ENCODE measurements at places on chromosomes 2 and 18.

GRCh38 chr2:30237239-30237965 is 6.1 kb downstream of the LBH start:
- DNase-seq = no peak

GRCh38 chr18:67300498-67300897 is 216.0 kb downstream of the DSEL start:
- no peak for DNase-seq

DNA sequence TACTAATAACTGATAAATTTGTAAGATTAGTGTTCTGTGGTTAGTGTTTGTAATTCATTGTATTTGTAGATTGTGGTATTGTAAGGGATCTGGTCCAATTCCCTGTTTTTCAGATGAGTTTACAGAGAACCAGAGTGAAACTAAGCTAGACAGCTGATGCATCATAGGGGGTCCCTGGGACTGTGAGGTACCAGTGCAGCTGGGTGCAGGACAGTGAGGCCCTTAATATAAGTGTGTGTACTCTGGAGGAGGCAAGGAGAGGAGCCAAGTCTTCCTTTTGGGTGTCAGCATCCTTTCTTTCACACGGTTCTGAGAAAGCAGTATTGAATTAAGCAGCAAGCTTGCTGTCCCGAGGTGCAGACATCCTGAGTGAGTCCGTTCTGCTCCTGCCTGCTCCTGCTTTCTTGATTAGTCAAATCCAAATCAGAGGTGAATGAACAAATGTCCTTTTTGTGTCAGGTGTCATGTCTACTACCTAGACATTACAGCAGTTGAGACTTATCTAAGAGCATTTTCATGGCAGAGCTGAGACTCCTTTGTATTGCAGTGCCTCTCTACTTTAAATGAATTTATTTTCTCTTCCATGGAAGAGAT is 194.9 kb downstream of the MCFD2 start:
- no peak for DNase-seq

GRCh38 chr2:202508686-202509085 is 126.1 kb upstream of the FAM117B start:
- DNase-seq = no peak

DNA sequence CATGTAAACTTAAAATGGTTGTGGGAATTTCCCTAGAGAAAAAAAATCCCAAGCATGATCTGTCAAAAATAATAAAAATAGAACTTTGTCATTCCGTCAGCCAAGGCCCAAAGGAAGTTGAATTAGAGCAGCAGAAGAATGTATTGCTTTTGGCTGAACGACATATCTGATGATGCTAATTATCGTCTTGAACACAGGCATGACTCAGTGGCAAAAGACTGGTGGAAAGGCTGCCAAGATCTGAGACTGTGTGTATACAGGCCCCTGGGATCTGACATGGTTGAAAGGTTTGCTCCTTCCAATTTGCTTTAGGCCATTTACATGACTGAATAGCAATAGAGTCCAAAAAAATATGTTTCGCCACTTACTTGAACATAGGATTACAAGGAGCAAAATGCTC is 1057.1 kb upstream of the CRIM1 start:
- no peak for DNase-seq

GRCh38 chr2:217530392-217531090 is 472.3 kb downstream of the TNS1 start:
- DNase-seq = no peak

- DNase-seq = no peak
Measured at GRCh38 chr2:196088203-196088602, 19.6 kb upstream of the DNAH7 start.

DNA sequence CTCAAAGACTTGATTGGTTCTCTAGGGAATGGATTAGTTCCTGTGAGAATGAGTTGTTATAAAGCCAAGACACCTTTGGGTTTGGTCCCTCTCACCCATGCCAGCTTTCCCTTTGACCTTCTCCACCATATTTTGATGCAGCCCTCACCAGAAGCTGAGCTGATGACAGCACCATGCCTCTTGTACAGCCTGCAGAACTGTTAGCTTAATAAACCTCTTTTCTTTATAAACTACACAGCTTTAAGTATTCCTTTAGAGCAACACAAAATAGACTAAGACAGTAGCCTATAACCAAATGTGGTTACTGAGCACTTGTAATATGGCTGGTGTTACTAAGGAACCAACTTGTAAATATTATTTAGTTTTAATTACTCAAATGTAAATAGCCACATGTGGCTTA is 55.1 kb downstream of the BAZ2B start:
- no peak for DNase-seq

DNA sequence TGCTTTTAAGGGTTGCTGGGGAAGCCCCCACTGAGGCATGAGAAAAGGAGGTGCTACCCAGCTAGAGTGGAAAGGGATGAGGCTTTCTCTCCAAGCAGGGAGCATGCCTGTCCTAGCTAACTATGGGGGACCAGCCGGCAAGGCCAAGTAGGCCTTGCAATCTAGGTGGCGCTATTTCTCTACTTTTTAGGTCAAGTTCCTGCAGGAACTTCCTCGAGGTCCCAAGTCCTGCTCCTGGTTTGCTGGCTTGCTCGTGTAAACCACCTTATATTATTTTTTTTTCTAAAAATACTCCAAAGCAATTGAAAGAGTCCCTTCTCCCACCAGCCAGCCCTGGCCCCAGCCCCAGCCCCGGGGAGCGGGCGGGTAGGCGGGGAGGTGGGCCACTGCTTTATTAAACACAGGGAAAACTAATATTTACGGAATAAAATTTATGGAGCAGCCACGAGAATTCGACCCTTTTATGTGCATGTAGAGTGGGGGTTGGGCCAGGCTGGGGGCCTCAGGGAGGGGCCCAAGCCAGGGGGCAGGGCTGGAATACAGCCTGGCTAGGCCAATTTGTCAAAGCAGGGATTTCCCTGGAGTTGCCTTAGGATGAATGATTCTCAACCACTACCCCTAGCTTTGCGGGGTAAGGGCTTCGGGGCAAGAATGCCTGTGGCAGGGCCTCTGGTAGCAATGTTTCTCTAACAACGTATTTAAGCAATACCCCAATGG is 12.8 kb upstream of the IHH start:
- DNase-seq = no peak

GRCh38 chr2:68246396-68246795 is 5.9 kb downstream of the PPP3R1 start:
- DNase-seq = no peak

GRCh38 chr2:145601361-145601925 is 1081.5 kb upstream of the ZEB2 start:
- no peak for DNase-seq

- no peak for DNase-seq
Measured at GRCh38 chr18:6830916-6831315, 101.4 kb downstream of the ARHGAP28 start.

- no peak for DNase-seq
Measured at GRCh38 chr2:207896525-207897285, 127.0 kb upstream of the FZD5 start.

GRCh38 chr2:58720033-58720769 is 479.1 kb upstream of the FANCL start:
- DNase-seq = no peak

Measured in stimulated activated CD8-positive, alpha-beta memory T cell treated with anti-CD3 and anti-CD28 coated beads, Interleukin-4, amount 100 ng/mL, for 4 hours (primary cell).